ENCODE measurements at places on chromosomes 2 and 18.
A peak's percentile ranks its signal among the peaks of the same experiment; 100 is the strongest.

DNA sequence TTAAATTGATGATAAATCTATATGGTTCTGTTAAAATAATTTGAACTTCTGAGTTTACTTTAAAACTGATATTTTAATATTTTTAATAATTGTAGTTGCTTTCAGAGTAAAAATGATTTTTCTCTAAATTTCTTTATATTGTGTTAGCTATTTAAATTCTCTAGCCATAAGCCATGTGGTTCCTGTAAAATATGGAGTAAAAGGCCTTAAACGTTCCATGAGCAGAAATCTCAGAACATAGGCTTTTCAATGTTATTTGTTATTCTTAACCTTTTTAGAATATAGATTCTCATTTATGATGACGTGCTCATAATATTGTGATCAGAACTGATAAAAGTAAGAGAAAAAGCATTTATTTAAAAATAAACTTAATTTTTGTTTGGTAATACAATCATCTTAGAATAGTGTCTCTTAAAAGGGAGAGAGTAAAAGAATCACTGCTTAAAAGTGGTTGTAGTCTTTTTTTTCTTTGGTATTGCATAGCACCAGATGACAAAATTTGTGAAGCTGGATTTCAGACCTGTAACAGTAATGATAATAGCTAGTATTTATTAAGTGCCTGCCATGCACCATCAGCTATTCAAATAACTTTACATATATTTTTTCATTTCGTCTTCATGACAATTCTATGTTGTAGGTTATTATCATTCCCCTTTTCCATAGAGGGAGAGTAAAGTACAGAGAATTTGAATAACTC lies 2.7 kb downstream of the BMPR2 start:
- no peak for DNase-seq

DNA sequence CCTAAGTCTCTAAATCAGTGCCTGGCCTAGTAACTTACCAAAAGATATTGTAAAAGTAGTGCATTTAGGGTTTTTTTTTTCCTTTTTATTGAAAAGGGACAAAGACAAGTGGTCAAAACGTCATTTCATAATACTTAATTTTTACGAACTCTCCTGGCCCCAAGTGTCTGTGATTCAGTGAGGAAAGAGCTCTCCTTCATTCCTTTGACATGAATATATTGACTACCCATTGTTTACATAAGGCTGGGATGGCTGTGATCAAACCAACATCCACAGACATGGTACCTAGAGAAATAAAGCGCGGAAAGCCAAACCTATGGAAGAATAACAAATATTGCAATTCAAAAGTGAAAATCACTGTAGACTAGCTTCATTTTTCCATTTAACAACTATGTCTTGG lies 198.4 kb downstream of the BABAM2 start:
- no peak for DNase-seq

DNA sequence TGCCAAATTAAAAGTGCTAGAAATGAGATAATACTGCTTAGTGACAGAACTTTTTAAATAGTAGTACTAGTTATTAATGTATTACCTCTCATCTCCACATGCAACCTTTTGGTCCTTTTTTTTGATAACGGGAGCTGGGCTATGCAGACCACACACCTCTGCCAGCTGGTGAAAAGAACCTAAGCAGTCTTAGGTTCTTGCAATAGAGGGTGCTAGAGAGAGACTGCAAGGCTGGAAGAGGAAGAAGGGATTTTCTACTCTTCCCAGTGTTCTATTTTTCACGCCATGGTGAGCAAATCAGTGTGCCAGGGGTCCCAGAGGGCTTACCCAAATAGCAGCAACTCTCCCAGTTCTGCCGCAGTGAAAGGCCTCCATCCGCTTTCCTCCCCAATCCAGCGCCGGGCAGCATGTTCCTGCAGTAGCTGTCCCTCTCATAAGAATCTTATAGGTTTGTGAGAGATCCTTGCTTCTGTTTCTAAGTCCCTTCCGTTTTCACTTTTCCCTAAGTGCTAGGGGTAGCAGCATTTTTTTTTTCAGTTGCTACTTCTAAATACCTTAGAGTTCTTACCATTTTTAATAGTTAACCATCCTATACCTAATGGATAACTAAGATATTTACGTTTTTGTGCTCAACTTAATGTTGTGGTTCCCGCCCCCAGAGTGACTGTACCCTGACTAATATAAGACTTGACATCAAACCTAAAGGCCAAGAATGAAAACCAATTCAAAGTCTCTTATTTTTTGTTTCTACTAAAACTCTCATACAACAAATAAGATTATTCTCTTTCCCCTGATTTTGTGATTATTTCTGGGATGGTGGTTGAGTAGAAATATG lies 69.4 kb upstream of the UBE2E3 start:
- DNase-seq, result no peak

GRCh38 chr2:55165626-55166025 lies 66.5 kb downstream of the CLHC1 start:
- no peak for DNase-seq

DNA sequence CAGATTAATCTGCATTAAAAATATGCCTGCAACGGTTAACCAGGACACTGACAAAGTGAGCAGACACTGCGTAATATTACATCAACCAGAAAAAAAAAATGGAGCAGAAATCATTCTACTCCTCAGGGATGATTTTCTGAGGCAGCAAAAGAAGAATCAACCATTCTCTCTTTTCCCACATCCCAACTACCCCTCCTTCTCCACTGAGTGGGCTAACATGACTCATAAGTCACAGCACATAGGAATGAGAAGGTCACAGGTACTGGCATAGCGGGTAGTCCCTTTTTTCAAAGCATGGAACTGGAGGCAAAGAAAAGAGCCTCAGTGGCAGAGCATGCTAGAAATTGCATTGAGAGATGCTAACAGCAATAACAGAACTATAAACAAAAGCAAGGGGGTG lies 54.3 kb upstream of the TSPYL6 start:
- DNase-seq, result no peak

DNA sequence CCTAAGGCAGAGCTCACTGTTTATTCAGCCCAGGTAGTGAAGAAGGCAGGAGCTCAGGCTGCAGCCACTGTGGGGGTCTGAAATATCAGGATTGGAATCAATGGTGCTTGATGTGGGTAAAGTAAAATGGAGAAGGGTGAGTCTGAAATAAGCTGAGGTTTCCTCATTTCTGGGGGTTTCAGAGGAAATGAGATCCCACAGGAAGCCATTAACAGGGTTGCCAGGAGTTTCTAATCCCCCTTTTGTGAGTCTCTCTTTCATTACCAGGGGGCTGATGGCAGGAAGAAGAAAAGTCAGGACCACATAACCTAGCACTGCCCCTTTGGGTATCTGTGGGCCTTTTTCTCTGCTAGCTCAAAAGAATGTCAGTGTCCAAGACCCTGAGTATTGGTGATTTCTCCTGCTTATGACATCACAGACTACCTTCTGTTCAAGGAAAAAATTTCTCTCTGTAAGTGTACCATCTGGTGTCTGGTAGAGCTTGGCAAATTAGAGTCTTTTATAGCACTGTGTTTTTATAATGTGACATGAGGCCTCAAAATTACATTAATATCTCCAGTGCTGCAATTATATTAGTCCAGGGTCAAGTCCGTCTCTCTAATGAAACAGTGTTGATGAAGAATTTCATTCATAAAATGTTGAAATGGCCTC lies 56.0 kb downstream of the LBH start:
- no peak for DNase-seq

GRCh38 chr2:88673363-88673762 lies 18.1 kb upstream of the RPIA start:
- DNase-seq, result no peak

DNA sequence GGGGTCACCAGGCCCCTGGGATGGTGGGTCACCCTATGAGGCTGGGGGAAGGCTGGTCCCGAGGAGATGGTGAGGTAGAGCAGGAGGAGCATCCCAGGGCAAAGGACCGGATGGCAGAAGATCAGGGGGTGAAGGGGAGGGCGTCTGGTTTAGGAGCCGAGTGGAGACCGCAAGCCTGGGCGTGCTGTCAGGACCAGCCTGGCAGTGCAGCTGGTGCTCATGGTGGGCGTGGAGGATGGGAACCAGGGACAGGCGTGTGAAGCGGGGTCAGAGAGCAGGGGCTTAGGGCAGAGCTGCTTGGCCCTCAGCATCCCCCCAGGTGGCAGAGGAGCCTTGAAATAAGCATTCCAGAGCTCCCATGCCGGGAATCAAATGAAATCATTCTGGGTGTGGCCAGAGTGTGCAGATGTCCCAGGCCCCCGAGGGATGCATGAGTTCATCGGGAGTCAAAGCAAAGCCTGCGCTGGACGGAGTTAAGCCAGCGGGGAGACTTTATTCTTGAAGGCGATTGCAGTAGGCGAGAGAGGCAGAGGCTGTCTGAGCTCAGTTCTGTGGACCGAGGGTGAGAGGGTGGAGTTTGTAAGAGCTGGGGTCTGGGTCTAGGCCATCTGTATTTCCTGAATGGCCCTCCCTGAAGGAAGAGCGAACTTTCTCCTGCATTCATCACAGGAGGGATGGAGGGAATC lies 33.1 kb upstream of the MBP start:
- DNase-seq, result no peak

DNA sequence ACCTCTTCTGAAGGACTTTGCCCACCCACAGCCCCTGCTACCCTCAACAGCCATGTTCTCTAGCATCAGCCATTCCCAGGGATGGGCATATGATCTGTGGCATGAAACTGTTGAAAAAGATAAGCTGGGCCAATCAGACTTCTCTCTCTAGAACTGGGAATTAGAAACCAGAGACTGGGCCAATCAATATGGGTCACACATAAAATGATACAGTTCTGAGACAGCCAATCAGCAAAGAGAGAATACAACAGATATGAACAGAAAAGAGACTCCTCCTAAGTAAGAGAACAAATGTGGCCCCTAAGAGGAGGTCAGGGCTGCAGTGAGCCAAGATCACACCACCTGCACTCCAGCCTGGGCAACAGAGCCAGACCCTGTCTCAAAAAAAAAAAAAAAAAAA lies 2.1 kb downstream of the KIDINS220 start:
- DNase-seq, result no peak

GRCh38 chr2:235314371-235314930 lies 179.4 kb upstream of the AGAP1 start:
- DNase-seq, result no peak

GRCh38 chr2:126658905-126659561 lies 3.1 kb downstream of the GYPC start:
- peak; percentile 70 for DNase-seq

DNA sequence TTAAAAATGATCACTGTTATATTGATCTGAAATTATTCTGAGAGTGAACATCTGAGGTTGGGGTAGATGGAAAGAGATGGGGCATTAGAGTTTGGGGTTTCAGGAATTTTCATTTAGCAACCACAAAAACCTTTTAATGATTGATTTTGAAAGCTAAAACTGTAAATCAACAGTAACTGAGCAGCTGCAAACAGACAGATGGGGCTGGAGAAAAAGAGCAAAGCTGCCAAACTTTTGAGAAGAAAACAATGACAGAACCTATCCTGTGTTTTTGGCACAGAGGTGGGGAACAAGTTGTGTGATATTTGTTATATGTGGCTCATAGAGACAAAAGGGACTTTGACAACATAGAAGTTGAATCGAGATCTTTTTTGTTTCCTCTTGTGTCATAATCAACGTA lies 415.8 kb upstream of the DSEL start:
- DNase-seq, result no peak

DNA sequence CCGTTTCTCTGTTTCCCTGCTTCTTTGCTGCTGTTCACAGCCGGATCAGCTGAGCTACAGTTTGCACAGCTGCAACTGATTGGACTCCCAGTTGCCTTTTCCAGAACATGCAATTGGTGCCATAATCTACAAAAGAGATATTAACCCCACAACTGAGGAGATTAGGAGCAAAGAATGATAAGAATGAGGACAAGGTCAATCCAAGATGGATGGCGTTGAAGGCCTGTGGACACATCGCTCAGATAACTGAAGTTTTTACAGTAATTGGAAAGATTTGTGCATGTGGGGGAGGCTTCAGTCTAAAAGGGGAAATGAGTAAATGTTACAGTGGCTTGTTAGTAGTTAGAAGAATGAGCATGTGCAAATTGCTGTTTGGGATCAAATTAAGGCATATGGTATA lies 263.2 kb downstream of the TGIF1 start:
- DNase-seq, result no peak

DNA sequence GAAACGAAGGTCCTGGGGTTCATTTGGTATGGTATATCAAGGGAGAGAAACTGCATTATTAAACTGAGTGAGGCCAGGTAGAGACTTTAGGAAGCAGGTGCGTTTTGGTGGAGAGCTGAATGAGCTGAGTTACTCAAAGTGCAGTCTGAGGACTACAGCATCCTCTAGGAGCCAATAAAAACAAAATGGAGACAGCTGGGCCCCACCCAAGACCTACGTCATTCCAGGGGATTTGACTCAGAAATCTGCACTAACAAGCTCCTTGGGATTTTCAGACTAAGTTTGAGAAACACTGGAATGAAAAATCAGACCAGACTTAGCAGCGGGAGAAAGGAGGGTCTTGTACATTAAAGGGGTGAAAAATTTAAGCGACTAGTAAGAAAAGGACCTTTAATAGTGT lies 131.5 kb downstream of the UXS1 start:
- DNase-seq, result no peak

- no peak for DNase-seq
Observed at GRCh38 chr2:210859314-210859713, 302.9 kb downstream of the CPS1 start.

GRCh38 chr18:57542126-57542525 lies 44.4 kb downstream of the FECH start:
- DNase-seq, result no peak

DNA sequence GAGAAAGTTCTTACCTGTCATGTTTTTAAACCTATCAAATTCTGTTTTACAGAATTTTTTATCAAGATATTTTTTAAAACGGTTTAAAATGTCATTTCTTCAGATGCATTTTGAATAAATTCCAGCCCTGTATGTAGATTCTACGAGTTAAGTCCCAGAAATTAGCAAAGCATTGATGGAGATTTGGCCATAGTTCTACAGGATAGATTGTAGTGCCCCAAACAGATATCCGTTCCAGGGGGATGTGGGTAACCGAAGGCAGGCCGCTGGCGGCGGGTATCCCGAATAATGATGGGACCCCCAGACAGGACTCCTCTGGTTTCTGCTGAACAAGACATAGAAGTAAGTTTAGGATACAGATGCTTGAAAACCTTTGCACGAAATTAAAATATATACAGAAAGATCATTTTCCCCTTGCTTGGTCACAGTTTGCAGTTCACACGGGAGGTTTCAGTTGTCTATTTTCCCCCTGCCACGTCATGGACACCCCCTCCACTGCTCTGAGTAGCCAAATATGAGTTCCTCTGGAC lies 755 bp downstream of the NOL4 start:
- DNase-seq, result no peak

GRCh38 chr2:186709529-186710450 lies 15.9 kb downstream of the FAM171B start:
- DNase-seq, result no peak

DNA sequence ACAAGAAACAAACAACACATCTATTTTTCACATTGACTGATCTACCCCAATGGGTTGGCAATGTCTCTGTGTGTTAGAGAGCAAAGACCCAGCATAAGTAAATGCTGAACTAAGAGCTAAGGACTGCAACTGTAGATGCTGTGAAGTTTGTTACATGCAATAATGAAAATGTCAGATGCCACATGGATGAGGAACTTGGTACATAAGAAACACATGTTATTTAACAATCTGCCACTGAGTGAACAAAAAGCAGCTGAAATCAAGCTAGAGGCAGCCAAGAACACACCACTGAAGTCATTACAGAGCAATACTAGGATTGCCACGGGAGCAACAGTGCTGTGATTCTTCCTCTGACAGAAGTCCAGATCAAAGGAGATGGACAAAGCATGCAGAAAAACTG lies 389.4 kb downstream of the CDH2 start:
- DNase-seq, result no peak

- no peak for DNase-seq
Observed at GRCh38 chr18:59265246-59265973, 7.8 kb downstream of the RAX start.

- no peak for DNase-seq
Observed at GRCh38 chr2:140988597-140988996, 1142.2 kb downstream of the LRP1B start.
